A549 treated with RU486 at 1 μM for 4 hours (cell line): ENCODE measurements at places on chromosomes 7 and 10. TPM values are rescaled to one million over a fixed set of nuclear protein-coding genes. Genes with fewer than 3 reads are reported as not detected.

The TFPI2 gene
- 253 to 321 TPM (median 285 TPM) in 5 replicates for total RNA-seq

The AKR1C4 gene
- total RNA-seq = 0.10 to 0.41 TPM (median 0.30 TPM) in 5 replicates

The GNAT3 gene
- not detected in 5 replicates for total RNA-seq

The OR2F2 gene
- total RNA-seq = not detected in 5 replicates

The EGFR gene
- total RNA-seq = 73.4 to 128 TPM (median 117 TPM) in 5 replicates

The AASS gene
- total RNA-seq = 0.05 to 0.12 TPM (median 0.06 TPM) in 4 of 5 replicates, not detected in the other

The SPDYE11 gene
- total RNA-seq = not detected in 5 replicates

The PSMC2 gene
- 148 to 197 TPM (median 170 TPM) in 5 replicates for total RNA-seq

The LOXL4 gene
- total RNA-seq = 1.1 to 1.6 TPM (median 1.3 TPM) in 5 replicates

The INMT gene
- not detected in 5 replicates for total RNA-seq

The TDRD1 gene
- not detected in 5 replicates for total RNA-seq

The THAP5 gene
- 5.4 to 20.0 TPM (median 15.8 TPM) in 5 replicates for total RNA-seq

The PNLIPRP2 gene
- 0.10 to 0.32 TPM in 2 of 5 replicates, not detected in the others for total RNA-seq

The SLK gene
- total RNA-seq = 24.4 to 37.3 TPM (median 30.4 TPM) in 5 replicates

The SH2D4B gene
- not detected in 5 replicates for total RNA-seq

The BMPER gene
- 6.3 to 8.6 TPM (median 7.3 TPM) in 5 replicates for total RNA-seq

The IMMP2L gene
- total RNA-seq = 16.7 to 21.4 TPM (median 18.9 TPM) in 5 replicates

The GOLGA7B gene
- total RNA-seq = 4.0 to 5.9 TPM (median 4.7 TPM) in 5 replicates

The FAM131B gene
- 0.33 to 0.71 TPM (median 0.46 TPM) in 5 replicates for total RNA-seq

The ITIH5 gene
- total RNA-seq = 0.03 to 0.13 TPM (median 0.08 TPM) in 3 of 5 replicates, not detected in the others

The MINDY4 gene
- 2.8 to 3.3 TPM (median 3.0 TPM) in 5 replicates for total RNA-seq

The ATOH7 gene
- 0.23 to 0.43 TPM (median 0.23 TPM) in 5 replicates for total RNA-seq

The NEBL gene
- 4.2 to 5.4 TPM (median 4.7 TPM) in 5 replicates for total RNA-seq

The MYL10 gene
- not detected in 5 replicates for total RNA-seq

The GSTO2 gene
- total RNA-seq = 1.7 to 3.7 TPM (median 2.1 TPM) in 5 replicates

The FAM25C gene
- 2.4 to 3.8 TPM (median 2.5 TPM) in 3 of 5 replicates, not detected in the others for total RNA-seq

The GIMAP5 gene
- not detected in 5 replicates for total RNA-seq

The OLAH gene
- 0.05 TPM in 1 of 5 replicates, not detected in the others for total RNA-seq

The EGR2 gene
- total RNA-seq = 0.29 to 0.75 TPM (median 0.38 TPM) in 5 replicates
